CD4-positive, alpha-beta T cell treated with Interleukin-2 at 100 ng/mL for 4 hours (primary cell): ENCODE measurements at places on chromosomes 3 and 15.

DNA sequence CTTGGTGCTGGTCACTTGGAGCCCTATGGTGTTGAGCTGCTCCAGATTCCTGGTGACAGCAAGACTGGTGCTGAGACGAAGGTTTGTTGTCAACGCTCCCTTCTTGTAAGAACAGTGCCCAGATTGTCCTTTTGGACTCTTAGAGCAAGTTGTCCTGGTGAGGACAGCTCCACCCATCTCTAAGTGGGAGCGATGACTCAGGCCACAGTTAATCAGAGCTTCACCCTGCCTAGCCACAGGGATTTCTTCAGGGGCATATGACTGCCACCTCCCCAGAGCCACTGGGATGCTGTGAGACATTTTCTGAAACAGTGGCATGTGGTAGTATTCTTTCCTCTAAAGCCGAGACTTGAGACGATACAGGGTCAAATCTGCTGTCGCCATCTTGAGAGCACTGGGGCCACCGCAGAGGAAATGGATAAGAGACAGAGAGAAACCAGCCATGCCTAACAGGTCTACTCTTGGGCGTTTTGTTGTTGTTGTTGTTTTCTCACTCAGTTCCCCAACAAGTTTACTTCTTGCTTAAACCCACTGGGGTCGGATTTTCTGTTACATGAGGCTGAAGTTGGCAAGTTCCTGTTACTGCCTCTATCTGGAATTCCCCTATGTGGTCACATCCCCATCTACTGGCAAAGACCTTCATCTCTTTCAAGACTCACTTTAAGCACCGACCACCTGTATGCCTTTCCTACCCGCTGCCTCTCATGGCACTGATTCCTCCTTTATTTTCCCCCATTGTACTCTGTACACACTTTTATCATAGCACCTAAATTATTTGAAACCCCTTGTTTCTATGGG lies 16.0 kb upstream of the PCOLCE2 start:
- no peak for DNase-seq

- no peak for DNase-seq
These were observed 47.0 kb downstream of the DHX30 start for GRCh38 chr3:47849699-47850563.

- DNase-seq, result no peak
These were observed 26.0 kb upstream of the GNB5 start for GRCh38 chr15:52217186-52217585.

DNA sequence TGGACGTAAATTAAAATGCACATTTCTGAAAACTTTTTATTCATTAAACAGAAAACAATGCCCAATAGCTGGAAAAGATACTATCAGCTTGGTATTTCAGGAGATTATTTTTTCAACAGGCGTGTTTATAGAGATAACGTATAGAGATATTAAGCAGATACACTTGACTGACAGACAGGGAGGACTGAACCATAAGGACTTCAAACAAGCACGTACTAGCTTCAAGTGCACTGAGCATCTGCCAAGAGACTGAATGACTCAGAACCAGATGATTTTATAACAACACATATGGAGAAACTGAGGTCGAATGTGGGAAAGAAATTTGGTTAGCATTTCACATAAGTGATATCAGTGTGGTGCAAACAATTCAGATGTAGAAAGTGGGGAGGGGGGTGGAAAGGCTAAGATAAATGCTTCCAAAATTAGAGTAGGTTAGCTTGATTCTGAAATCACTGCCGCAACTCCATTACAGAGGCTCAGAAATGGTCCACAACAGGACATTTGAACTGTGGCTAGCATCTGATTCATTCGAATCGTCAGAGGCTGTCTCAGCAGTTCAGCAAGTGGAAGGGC lies 103.5 kb downstream of the SEMA6D start:
- no peak for DNase-seq
